ENCODE measurements at places on chromosomes 12 and 14.

DNA sequence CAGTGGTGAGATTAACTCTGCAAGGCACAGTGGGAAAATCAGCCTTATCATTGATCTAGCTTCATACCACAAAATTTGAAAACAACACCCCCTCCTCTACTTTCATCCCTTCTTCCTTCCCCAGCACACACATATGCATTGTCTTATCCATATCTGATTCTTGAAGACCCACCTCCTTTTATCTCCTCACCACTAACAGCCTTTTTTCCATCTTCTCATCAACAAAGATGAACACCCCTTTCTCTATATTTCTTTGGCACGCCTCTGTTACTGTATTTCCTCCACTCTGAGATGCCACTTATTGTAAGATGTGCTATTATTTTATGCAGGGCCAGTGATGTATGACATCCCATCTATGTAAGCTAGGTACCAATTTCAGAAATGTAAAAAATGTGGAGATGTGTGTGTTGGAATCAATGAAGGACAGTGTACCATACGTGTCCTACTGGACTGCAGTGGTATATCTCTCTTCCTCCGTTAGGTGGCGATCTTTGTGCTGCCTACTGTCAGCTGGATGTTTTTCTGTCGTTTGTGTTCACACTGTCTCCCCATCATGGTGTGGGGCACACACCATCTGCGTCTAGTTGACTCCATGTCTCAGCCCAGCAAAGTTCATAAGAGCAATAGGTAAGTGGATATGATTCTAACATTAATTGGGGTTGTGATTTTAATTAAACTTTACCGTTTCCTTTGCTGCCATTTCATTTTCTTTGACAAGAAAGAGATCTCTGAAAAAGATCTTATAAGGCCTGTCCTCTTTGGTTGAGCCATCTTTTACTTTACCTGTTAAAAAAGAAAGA, 24.0 kb downstream of the CCDC38 start:
- peak; percentile 71 for DNase-seq

DNA sequence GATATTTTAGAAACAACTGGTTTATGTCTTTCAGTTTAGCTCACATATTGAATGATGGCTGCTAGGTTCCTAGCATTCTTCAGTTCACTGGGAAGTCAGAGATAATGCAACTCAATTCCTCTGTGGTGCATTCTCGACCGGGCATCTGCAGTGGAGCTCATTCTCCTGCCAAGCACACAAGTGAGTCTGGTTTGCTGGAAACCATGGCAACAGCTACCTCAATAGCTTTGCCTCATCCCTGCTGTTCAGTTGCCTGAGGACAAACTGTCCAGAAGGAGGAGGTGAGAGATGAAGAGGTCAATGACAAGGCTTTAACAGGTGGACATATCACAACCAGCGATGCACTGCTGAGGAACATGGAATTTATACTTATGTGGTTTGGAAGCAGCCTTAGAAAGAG, 816.9 kb downstream of the AACS start:
- no peak for DNase-seq

GRCh38 chr12:56522411-56523193, 982 bp downstream of the RBMS2 start:
- no peak for DNase-seq

- peak; percentile 17 for DNase-seq
Observed at GRCh38 chr12:127041985-127042625, 1224.9 kb upstream of the TMEM132C start.

DNA sequence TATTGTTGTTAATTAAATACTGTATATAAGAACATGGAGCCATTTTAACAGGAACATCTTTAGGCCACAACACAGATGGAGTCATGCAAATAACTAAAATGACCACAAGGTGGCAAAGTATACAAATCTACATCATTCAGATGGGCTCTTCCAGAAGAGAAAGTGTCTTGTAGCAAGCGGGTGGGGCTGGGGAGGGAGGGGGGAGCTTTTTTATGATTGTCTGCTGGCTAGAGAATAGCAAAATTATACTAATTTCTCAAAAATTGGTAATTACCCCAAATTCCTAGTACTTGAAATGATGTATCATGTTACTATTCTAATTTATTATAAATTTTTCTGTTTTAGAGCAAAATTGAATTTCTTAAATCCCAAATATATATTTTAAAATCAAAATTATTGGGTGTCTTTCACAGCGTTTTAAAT, 378.7 kb downstream of the PRKD1 start:
- peak; percentile 52 for DNase-seq

DNA sequence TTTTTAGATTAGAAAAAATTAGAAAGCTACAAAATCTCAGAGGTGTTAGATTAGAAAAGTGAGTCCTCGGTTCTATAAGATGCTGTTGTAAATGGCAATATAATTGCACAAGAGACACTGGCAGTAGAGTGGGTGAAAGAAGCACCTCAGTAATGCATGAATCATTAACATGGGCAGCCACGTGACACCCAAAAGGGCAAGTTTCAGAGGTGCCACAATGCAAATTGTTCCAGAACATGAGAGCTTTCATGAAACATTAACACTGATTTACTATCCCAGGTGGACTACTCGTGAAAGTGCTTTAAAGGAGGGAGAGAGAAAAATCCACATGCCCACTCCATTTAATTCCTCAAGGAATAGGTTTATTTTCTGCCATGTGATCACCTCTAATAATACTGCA, 108.4 kb downstream of the PTPRR start:
- no peak for DNase-seq

DNA sequence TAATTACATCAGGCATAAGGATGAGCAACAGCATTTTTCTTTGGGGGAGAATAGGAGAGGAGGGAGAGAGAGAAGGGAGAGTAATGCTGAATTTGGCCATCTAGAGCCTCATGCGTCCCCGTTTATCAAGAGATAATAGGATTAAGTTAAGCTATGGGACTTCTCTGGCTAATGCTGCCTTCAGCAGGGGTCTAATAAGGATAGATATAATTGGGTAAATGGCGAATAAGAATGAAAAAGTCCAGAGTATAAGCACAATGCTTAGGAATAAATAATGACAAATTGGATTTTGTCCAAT, 470.0 kb downstream of the EGLN3 start:
- DNase-seq: no peak

DNA sequence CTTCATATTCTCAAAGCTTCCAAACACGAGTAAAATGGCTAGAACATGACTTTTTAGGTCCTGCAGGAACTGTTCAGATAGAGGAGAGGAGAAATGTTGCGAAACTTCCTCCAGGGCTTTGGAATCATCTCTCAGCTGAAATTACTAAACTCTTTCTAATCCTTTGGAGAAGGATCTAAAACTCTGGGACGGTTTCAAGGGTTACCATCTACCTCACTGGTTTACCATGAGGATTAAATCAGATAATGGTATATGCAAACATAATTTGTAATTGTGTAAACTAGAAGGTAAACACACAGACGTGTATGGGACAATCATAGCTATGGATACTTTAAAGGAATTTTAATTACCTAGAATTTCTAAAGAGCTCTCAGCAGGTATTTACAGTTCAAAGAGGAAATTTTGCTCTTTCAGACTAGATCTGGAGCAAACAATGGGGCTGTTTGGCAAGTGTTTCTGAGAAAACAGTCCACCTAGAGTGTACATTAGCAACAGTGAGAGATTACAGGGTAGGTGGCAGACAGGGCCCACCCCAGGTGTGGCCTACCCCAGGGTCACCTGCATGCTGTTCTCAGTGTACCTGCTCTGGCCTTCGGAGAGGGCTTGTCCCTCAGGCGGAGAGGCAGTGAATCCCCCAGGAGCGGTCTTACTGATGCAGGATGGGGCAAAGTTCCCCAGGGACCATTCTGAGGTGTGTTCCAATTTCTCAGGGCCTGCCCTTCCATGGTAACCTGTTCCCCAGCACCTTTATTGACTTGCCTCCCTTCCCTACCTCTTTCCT, 124.7 kb upstream of the MAX start:
- peak; percentile 40 for DNase-seq

GRCh38 chr12:68428724-68429501, 96.8 kb upstream of the MDM1 start:
- no peak for DNase-seq

DNA sequence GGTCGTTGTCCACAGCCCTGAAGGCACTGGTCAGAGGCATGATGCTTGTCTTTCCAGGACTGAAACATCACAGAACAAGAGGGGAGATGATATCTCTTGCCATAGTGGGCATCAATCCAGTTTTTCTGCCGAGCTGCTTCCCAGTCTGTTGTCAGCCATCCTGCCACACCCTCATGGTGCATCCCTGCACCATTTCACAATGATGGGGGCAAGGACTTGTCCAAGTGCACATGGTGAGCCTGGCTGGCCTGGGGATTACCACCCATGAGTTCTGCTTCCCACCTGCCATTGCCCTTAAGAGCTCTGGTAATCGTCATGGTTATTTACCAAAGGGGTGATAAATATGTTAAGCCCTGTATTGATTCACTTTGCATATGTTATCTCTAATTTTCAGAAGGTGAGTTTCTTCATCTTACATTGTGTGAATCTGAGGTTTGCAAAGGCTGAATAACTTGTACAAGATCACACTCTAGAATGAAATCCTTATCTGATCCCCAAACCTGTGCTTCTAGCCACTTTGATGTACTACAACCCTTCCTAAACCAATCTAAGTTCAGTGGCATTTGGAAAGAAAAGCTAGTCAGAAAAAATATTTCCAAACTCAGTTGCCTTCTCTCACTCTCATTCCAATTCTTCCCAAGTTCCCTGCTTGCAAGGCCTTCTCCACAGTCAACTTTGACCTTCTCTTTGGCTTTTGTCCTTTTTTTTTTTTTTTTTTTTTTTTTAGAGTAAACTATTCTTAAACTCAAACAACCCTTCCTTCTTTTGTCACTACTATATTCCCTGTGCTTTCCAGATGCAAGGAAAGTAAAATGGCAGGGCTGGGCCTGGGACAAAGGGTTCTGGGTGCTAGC, 2.3 kb downstream of the AVIL start:
- no peak for DNase-seq

GRCh38 chr12:19338405-19338804, 100.9 kb upstream of the AEBP2 start:
- no peak for DNase-seq

DNA sequence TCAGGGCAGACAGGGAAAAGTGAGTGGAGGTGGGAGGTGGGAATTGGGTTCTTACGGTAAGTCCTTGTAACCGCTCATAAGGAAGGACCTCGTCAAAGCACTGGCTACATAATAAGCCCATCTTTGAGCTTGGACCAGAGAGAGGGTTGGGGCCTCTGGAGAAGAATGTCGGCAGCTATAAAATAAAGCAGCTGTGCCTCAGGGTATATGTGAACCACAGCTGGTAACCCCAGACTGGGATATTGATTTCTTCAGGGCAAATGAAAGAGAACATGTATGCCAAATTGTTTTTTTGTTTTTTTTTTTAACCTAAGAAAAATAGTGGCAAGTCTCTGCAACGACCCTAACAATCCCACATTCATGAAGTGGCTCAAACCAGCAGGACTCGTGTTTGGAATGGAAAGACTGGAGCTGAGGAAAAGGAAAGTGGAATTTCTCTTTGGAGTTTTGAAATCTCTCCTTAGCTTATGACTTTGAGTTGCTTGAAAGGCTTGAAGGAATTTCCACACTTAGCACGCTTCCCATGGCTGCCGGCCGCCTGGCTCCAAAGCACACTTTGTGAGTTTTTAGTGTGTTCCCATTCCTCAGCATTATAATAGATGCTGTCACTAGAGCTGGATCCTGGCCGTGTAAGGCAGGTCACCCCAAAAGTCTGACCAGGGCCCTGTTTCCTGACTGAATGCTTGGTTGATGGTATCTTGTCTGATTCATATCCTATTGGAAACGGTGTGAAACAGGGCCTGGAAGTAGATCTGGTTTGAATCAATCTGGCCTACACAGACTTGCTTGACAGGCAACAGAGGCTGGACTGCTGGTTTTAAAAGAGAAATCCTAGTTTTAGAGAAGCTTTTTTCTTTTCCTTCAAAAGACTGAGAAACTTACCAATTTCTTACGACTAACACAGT, 244.7 kb downstream of the MSRB3 start:
- DNase-seq: no peak

DNA sequence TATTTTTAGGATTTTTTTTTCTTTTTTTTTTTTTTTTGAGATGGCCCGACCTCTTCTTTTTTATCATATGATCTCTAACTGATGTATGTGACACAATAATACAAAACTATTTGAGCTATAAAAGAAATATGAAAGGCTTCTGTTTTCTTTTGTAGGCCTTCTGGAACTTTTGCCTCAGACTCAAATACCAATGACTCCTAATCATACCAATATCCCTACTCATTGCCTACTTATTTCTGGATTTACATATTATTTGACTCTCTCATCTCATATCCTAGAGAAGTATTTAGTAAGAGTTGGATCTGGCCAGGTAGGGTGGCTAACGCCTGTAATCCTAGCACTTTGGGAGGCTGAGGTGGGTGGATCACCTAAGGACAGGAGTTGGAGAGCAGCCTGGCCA, 12.7 kb upstream of the WDR89 start:
- DNase-seq: no peak

DNA sequence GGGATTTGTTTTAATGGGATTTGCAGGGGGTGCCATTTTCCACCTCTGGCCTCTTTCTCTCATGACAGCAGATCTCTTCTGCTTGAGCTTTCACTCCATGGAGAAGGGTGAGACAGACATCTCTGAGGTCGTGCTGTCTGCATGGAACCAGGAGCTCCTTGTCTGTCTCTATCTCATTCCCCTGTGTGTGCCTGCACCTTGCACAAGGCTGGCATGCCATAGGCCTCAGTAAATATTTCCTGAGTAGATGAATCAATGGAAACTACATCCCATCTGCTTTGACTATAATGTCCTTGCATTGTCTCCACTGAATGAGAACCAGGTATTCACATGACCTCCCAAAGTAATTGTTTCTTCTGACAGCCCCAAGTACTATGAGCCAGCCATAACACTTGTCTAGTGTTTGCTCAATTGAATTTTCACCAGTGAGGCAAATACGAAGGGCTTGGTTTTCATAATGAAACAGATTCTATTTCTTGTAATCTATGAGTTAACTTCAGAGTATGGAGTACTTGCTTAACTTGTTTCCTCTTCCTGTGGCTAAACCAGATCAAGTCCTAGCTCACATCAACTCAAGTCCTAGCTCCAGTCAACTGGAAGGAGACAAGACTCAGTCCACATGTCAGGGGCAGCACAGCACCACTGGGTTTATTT, 32.3 kb downstream of the KCNK13 start:
- DNase-seq: peak; percentile 72

DNA sequence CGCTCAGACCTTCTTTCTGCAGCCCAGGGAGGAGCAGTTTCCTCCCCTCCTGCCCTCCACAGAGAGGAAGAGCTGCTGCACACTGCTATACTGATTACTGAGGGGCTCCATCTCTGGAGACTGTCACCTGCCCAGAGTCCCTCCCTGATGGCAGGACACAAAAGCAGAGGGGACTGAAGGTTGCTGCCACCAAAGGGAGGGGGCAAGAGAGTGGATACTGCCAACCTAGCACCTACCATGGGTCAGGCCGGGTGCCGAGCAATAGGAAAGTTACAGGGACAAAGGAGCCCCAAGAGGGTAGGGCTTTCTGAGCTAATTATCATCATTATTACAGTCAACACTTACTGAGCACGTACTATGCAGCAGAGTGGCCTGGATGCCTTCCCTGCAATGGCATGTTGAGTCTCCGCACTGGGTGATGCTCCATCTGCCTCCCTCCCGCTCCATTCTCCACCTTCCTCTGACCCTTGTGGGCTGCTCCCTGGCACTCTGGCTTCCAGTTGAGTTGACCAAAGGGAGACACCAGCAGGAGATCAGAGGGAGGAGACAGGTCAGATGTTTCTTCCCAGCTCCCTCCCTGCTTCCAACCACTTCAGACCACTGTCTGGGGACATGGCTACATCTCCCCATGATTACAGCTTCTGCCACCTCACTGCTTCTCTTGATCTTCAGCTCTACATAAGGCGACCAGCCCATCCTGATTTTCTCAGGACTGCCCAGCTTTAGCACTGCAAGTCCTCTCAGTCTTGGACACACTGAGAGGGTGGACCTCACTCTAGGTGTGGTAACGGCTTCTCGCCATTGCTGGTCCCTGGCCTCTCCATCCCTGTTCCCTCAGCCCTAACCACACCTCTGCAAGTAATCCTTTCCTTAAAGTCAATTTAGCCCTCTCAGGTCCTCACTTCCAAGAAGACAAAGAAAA, 2.6 kb upstream of the KRT79 start:
- DNase-seq: no peak

Measured in suppressor macrophage treated with lipopolysaccharide for 4 hours (primary cell).